ENCODE measurements at places on chromosomes 5 and 9.

DNA sequence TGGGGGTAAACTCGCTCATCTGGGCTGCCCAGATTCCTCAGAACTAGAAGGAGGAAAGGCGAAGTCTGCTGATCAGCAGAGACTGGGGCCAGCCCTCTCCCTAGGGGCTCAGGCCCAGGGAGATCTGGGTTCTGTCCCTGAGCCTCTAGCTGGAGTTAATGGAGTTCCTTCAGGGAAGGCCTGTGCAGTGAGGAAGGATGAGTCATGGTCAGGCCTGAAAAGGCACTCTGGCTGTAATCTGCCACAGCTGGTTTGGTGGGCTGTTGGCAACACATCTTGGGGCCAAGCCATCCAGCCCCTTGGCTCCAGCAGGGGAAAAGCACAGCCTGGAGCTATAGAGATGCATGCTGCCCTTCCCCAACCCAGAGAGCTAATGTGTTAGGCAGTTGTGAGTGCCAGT lies 459.6 kb downstream of the PRELID2 start:
- no peak for DNase-seq

GRCh38 chr9:33130961-33131789 lies 36.0 kb downstream of the B4GALT1 start:
- DNase-seq = no peak

GRCh38 chr5:176446884-176447590 lies 1.1 kb upstream of the FAF2 start:
- DNase-seq = peak; percentile 32

GRCh38 chr5:57618767-57619381 lies 136.3 kb upstream of the ACTBL2 start:
- DNase-seq = no peak

- no peak for DNase-seq
Observed at GRCh38 chr9:73148447-73148937, 3.2 kb upstream of the ANXA1 start.

GRCh38 chr9:123710299-123710698 lies 219.6 kb downstream of the DENND1A start:
- DNase-seq = no peak

DNA sequence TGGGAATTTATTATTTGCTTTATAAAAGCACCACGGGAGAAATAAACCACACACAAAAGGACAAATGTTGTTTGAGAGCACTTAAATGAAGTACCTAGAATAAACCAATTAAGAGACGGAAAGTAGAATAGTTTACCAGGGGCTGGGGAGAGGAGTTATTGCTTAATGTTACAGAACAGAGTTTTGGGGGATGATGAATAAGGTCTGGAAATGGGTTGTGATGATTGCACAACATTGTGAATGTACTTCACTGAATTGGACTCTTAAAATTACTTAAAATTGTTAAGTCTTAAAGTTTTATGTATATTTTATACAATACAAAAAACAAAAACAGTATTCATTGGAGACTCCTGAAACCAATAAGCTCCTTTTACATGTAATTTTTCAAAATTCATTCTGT lies 1.5 kb downstream of the ZBTB43 start:
- no peak for DNase-seq

GRCh38 chr5:112310746-112311145 lies 108.3 kb downstream of the EPB41L4A start:
- DNase-seq = no peak

DNA sequence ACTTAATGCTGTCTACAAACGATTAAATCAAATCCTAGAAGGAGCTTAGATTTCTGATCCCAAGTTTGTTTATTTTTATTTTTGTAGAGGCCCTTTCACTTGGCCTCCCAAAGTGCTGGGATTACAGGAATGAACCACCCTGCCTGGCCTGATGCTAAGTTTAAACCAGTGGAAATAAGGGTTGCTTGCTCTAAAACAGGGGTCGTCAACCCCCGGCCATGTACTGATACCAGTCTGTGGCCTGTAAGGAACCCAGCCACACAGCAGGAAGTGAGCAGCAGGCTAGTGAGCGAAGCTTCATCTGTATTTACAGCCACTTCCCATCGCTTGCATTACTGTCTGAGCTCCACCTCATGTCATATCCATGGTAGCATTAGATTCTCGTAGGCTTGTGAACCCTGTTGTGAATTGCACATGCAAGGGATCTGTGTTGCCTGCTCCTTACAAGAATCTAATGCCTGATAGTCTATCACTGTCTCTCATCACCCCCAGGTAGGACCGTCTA lies 11.4 kb downstream of the TTC1 start:
- DNase-seq = no peak

GRCh38 chr9:105858877-105859276 lies 164.5 kb downstream of the TMEM38B start:
- DNase-seq = no peak

DNA sequence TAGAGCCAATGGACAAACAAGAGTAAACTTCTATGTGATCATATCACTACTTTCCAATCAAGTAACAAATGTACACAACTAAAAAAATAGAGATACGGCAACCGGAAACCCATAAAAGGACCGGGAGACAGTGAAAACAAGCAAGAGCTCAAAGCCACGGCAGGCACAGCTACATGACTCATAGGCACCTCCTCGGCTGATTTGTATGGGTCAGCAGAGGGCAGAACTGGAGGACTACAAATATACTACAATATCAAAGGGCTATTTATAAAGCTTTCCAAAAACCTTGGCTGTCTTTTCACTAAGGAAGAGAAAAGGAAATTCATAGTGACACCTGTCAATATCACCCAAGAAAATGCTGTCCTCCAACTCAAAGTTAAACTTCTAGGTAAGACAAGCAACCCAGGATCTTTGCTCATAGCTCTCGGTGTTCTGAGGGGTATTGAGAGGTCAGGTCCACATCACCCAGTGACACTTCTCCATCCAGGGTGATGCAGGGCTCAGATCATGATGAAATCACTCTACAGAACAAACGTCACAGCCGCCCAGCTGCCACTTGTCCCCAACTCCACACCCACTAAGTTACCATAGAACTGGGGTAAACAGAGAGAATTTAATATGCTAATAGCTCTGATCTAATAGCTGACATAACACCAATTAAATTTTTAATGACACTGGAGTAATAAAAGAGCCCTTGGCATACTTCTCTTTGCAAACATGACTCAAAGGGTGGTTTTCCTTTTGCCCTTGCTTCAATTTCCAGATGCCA lies 41.3 kb downstream of the PFDN1 start:
- peak; percentile 83 for DNase-seq

GRCh38 chr5:142845954-142846398 lies 75.8 kb downstream of the ARHGAP26 start:
- no peak for DNase-seq

GRCh38 chr9:124660341-124660801 lies 110.7 kb downstream of the NR6A1 start:
- no peak for DNase-seq

Data from CD4-positive, alpha-beta T cell treated with Interleukin-4 for 1 hour (primary cell).